ENCODE measurements at places on chromosomes 2 and 18.

GRCh38 chr2:95514718-95515117, 30.2 kb upstream of the TRIM43B start:
- no peak for DNase-seq

- DNase-seq, result no peak
Observed at GRCh38 chr2:119792907-119793312, 33.2 kb downstream of the PTPN4 start.

- no peak for DNase-seq
Observed at GRCh38 chr2:38207168-38207567, 131.2 kb upstream of the CYP1B1 start.

- DNase-seq, result no peak
Observed at GRCh38 chr2:3037196-3038194, 340.1 kb downstream of the EIPR1 start.

GRCh38 chr18:80201739-80202138, 45.6 kb downstream of the PARD6G start:
- no peak for DNase-seq

GRCh38 chr2:122139739-122140420, 384.4 kb downstream of the TSN start:
- no peak for DNase-seq

DNA sequence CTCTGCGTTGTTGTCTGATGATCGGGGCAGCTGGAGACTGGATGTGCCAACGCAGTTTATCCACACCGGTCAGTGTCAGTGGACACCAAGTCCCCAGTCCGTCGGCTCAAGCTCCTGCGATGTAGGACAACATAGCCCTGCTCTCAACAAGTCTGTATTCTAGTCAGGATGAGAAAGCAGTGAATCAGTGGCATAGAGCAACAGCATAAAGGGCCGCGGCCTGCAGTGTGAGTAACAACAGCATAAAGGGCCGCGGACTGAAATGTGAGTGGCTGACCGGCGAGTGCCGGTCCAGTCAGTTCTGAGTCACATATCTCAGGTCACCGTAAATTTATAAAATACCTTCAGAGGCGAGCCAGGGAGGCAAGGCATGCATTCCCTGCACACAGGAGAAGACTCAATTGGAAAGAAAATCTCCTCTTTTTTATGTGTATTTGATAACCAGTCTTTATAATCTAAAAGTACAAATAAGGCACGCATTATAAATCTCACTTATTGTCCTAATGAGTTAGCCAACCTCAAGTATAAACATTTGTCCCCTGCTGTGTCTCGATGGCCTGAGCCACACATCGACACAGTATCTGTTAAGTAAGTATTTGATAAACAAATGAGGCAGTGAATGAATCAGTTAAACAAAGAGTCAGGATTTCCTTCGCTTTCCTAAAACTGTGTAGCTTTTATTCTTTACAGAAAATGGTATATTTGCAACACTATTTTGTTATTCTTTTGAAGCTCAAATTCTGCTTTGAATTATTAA, 33.8 kb upstream of the NFATC1 start:
- no peak for DNase-seq

GRCh38 chr2:237883951-237884446, 24.6 kb downstream of the RAMP1 start:
- no peak for DNase-seq

GRCh38 chr2:3420769-3421397, 41.4 kb downstream of the TRAPPC12 start:
- DNase-seq, result no peak

DNA sequence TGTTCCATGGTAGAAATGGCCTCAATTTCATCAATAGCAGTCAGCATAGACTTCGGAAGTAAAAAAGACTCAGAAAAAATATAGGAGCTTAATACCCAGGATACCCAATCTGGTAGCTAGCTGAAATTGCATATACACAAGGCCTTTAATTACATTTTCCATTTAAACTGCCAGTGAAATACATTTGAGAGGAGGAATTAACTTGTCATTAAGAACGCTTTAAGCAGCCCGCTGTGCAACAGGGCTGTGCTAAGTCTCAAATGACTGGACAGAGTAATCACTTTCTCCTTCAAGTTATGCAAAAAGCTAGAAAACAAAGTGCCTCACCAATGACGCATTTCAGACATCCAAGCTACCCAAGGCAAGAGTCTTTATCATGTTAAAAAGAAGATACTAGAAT, 558.8 kb downstream of the MBD2 start:
- no peak for DNase-seq

DNA sequence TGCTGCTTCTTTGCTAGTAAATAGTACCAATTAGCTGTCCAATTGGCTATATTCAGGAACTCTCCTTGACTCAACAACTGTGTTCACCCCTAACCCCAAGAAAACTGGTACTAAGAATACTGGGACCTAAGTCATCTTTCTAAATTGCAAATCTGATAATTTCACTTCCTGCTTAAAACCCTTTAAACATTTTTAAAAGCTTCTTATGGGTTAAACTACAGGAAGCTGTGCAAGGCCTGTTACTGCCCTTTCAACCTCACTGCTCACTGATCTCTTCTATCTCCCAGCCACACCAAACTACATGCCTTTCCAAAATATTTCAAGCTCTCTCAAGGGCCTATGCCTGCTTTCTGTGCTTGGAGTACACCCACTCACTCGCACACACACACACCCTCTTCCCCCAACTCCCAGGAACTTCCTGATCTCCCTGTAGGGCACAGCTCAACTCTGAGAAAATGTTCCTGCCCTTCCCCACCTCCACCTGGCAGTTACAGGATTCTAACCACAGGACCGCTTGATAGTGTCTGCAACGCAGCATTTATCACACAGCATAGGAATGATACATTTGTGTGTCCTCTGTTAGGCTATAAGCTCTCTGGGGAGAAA, 6.7 kb downstream of the LMAN1 start:
- DNase-seq, result no peak

GRCh38 chr2:31216734-31217133, 581 bp downstream of the CAPN14 start:
- no peak for DNase-seq

DNA sequence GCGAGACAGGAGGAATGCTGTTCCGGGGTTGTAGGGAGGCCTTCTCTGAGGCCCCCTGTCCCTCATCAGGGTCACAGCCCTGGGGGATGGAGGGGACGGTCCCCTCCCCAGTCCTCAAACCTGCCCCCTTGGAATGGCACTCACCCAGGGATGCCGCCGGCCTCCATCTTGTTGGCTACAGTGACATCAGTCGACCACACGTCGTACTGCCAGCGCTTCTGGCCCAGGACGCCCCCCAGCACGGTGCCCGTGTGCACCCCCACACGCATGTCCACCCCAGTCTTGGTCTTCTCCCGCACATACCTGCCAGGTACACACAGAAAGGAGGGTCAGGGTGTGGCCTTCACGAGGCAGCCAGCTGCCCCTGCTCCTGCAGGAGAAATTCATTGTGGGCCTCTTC, 46.5 kb downstream of the CENPO start:
- DNase-seq, result no peak

- DNase-seq, result no peak
Observed at GRCh38 chr2:197324801-197325200, 14.2 kb upstream of the ANKRD44 start.

- no peak for DNase-seq
Observed at GRCh38 chr18:45837283-45838070, 12.0 kb downstream of the SIGLEC15 start.

GRCh38 chr18:61459896-61460648, 126.8 kb downstream of the CDH20 start:
- DNase-seq, result no peak

- DNase-seq, result no peak
Observed at GRCh38 chr18:51009072-51009471, 20.9 kb upstream of the SMAD4 start.
